Nephron progenitor cell (in vitro differentiated cells): ENCODE measurements at places on chromosomes 6 and 20.

- no peak for DNase-seq
Observed at GRCh38 chr6:41720262-41720620, 15.2 kb downstream of the TFEB start.

DNA sequence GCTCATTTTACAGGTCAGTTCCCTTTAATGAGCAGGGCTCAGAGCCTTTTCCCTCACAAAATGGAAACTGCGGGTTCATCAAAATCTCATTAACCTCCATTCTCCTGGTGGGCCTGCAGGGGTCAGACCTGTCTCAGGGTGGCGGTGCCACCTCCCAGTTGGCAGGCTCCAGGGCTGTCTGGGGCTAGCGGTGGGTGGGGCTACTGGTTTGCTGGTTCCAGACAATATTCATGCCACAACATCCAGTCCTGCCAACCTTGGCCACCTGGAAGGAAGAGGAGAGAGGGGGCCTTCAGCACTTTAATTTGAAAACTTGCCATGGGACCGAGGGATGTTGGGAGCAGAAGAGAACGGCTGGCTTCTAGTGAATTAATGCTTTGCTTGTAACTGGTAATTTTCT, 41.9 kb upstream of the CTNNBL1 start:
- peak; percentile 21 for DNase-seq

DNA sequence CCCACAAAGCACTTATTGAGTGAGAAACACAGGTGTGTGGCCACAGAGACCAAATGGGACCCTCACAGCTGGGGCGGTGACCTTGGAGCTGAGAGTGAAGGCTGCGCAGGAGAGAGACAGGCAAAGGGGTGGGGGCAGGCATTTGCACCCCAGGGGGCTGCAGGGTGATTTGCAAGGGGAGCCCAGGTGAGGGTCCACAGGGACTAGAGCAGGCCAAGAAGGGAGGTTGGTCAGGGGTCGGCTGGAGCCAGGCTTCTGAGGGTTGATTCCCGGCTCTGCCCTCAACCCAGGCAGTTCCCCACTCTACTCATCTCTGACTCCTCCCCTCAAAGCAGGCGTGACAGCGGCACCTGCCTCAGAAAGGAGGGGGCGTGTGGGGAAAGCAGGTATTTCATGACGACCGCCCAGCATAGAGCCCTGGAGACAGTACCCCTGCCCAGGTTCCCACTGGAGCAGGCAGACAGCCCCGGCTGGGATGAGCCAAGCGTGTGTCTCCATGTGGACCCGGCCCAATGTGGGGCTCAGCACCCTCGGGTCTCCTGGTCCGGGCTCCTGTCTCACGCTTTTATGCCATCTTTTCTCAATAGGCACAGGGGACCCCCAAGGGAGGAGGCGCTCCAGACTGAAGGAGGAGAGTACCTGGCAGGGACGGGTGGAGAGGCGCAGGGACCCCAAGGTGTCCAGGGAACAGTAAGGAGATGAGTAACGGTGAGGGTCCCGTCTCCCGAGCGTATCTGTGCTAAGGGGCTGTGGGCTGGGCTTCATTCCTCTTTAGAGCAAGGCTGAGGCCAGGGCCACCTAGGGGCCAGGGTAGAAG, 3.1 kb upstream of the MRGBP start:
- no peak for DNase-seq

- no peak for DNase-seq
Observed at GRCh38 chr6:135534773-135535380, 37.3 kb upstream of the AHI1 start.

- DNase-seq: no peak
Observed at GRCh38 chr6:167013067-167013466, 13.9 kb downstream of the CEP43 start.

DNA sequence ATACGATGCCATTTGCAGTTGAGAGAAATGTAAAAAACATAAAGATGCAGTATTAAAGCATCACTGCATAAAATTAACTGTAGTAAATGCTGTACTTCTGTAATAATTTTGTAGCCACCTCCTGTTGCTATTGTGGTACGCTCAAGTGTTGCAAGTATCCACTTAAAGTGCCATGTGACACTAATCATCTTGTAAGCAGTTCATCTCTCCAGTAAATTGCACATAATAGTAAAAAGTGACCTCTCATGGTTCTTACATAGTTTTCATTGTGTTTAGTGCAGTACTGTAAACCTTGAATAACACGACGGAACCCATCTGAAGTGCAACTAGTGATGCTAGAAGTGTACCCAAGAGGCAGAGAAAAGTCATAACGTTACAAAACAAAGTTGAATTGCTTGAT, 190.1 kb upstream of the VGLL2 start:
- no peak for DNase-seq

GRCh38 chr6:79783670-79784394, 152.7 kb downstream of the SH3BGRL2 start:
- no peak for DNase-seq

GRCh38 chr6:128062882-128063603, 162.2 kb upstream of the THEMIS start:
- no peak for DNase-seq
